ENCODE measurements at places on chromosomes 1 and 21.

- H3K27ac ChIP-seq: no peak overlapping the region
- no peaks in the 10 kb centered on the region for H3K36me3 ChIP-seq
- H3K4me1 ChIP-seq: peaks cover 6% of the 10 kb centered on the region
- H3K27me3 ChIP-seq: peaks cover 20% of the 10 kb centered on the region
Measured at GRCh38 chr1:30377230-30378002, 346.0 kb downstream of the MATN1 start.

DNA sequence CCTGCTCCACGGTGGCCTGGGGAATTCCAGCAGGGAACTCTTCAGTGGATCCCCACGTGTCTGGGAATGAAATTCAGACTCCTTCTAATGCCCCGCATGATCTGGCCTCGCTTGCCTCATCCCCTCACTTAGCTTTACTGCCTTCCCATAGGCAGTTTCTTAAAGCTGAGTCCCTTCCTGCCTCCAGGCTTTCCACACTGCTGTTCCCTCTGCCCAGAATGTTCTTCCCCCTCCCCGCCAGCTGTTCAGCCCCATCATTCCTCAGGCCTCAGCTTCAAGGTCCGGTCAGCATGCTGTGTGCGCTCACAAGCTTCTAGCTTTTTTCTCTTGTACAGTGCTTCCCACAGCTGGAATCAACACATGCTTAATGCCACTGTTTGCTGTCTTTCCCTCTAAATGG lies 54.9 kb upstream of the WASF2 start:
- H3K27me3 ChIP-seq: no peaks in the 10 kb centered on the region
- DNase-seq: no peak
- H3K4me3 ChIP-seq: no peak overlapping the region
- H3K4me1 ChIP-seq: peaks cover 47% of the 10 kb centered on the region
- H3K36me3 ChIP-seq: peaks cover 28% of the 10 kb centered on the region

DNA sequence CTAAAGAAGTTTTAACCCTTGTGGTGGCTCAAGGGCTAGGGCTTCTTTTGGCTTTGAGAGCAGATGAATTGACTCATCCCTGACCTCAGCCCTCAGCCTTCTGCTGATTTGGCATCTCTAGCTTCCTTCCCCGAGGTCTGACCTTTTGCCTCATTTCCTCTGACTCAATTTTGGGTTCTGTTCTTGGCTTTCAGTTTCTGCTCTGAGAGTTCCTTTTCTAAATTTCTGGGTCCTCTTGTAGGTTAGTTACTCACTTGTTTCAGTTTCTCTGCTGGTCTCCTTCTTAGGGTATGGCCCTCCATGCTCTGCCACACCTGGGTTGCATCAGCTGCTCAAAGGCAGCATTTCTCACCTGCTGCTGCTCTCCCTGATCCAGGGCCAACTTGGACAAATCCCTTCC lies 19.4 kb downstream of the PDE4B start:
- H3K36me3 ChIP-seq: no peaks in the 10 kb centered on the region
- no peaks in the 10 kb centered on the region for H3K27me3 ChIP-seq
- H3K4me1 ChIP-seq: peaks cover 6% of the 10 kb centered on the region
- H3K27ac ChIP-seq: peak overlapping the region; percentile 48

DNA sequence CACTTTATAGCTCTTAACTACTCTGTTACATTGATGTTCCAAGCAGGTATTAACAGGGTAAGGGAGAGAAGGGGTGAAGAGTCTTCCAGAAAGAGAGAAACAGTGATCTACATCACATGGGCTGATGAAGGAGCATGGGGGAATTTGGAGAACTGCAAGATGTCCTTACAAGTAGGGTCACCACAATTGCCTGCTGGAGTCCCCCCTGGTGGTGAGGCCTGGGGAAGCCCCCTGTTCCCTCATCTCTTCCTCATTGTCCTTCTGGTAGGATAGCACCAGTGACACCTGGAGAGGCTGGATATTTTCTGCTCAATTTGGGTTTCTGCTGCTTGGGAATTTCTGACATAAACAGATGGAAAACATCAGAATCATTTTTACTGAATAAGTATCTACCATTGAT lies 126.6 kb downstream of the RUNX1 start:
- no peaks in the 10 kb centered on the region for H3K36me3 ChIP-seq
- H3K4me3 ChIP-seq: no peak overlapping the region
- no peak for DNase-seq
- no peak overlapping the region for H3K27ac ChIP-seq
- H3K27me3 ChIP-seq: no peaks in the 10 kb centered on the region

- H3K4me3 ChIP-seq: no peak overlapping the region
- no peak overlapping the region for H3K27ac ChIP-seq
- H3K27me3 ChIP-seq: no peaks in the 10 kb centered on the region
- no peak for DNase-seq
Measured at GRCh38 chr21:28444557-28444956, 548.1 kb downstream of the LTN1 start.

- peaks cover 96% of the 10 kb centered on the region for H3K27me3 ChIP-seq
- peak; percentile 68 for DNase-seq
- peaks cover 10% of the 10 kb centered on the region for H3K4me1 ChIP-seq
- H3K27ac ChIP-seq: no peak overlapping the region
Measured at GRCh38 chr1:218164930-218165700, 120.0 kb upstream of the RRP15 start.

- no peak overlapping the region for H3K4me3 ChIP-seq
- peak overlapping the region; percentile 42 for H3K27ac ChIP-seq
- DNase-seq: no peak
- no peaks in the 10 kb centered on the region for H3K36me3 ChIP-seq
- H3K4me1 ChIP-seq: peaks cover 45% of the 10 kb centered on the region
Measured at GRCh38 chr1:201724039-201724765, 104.8 kb upstream of the IPO9 start.

DNA sequence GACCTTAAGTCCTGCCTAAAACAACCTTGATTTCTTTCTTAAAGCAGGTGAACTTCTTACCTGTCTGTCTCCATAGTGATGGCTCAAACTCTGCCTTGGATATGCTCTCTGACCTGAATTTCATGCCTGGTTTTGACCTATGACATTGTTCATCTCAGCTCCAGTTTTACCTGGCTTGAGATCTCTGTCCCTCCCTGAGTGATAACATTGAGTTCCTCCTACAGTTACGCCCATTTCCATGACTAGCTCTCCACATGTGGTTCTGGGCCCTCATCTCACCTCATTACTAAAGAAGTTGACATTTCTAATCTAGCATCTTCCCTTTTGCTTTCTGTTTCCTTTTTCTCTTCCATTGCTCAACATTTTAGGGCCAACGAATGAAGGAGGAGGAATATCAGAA lies 233.1 kb downstream of the HHIPL2 start:
- DNase-seq: no peak
- no peaks in the 10 kb centered on the region for H3K36me3 ChIP-seq
- no peak overlapping the region for H3K27ac ChIP-seq
- no peaks in the 10 kb centered on the region for H3K4me1 ChIP-seq
- no peaks in the 10 kb centered on the region for H3K27me3 ChIP-seq
- H3K4me3 ChIP-seq: no peak overlapping the region

DNA sequence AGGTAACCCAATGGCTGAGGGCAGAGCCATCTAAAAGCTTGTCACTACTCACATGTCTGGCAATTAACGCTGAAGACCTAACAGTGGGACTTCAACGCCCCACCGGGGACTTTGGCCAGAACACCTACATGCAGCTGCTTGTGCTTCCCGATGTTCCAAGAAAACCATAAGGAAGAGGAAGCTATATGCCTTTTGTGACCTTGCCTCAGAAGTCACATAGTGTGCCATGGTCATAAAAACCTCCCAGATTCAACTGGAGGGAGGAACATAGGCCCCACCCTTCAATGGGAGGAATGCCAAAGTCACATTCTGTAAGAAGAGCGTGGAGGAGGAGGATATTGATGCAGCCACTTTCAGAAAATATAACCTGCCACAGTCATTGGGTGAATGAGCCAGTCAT lies 147.8 kb upstream of the MAGI3 start:
- no peak overlapping the region for H3K27ac ChIP-seq
- H3K36me3 ChIP-seq: no peaks in the 10 kb centered on the region
- DNase-seq: no peak
- no peaks in the 10 kb centered on the region for H3K27me3 ChIP-seq
- no peak overlapping the region for H3K4me3 ChIP-seq

DNA sequence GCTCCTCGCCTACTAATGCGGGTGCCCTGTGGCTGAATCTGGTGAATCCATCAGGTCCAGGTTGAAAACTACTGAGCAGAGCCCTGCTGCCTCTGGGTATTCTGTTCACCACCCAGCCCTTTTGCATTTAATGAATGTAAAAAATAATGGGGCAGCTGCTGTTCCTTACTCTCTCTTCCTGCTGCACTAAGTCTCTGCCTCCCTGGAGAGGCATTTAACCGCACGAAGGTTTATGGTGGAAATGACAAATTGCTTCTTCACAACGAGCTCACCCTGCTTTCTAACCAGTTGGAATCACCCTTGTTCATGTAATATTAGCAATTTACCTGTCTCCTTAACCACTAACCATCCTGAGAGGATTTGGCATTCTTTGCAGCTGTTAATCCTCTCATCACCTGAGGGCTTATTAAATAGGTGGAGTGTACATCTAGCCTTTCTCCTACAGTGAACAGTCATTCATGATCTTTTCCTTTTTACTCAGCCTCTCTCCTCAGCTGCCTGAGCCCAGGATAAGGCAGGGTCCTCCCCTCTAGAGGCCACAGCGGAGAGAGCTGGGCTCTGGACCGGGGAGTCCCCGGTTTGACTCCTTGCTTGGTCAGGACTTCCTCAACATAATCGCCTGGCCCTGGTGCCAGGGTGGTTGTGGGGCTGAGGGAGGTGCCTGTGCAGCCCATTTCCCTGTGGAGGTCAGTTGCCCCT lies 97.6 kb downstream of the NOS1AP start:
- DNase-seq: no peak
- no peak overlapping the region for H3K4me3 ChIP-seq
- no peaks in the 10 kb centered on the region for H3K27me3 ChIP-seq
- no peaks in the 10 kb centered on the region for H3K4me1 ChIP-seq
- H3K27ac ChIP-seq: no peak overlapping the region
- no peaks in the 10 kb centered on the region for H3K36me3 ChIP-seq

DNA sequence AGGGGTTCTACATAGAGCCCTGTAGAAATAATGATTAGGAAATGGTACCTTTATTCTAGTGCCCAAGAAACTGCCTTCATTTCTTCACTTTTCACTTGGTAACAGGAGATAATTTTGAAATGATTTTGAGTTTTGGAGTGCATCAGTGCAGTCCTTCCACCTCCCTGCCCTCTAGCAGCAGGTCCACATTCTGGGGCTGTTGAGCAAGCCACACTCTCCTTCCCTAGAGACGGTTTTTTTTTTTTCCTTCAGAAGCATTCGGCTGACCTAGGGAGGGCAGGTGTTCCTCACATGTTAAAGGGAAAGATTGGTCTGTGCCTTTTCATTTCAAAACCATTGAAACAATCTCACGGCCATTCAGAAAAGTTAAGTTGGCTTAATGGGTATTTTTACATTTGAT lies 39.8 kb downstream of the SLC37A1 start:
- peak; percentile 3 for DNase-seq
- no peaks in the 10 kb centered on the region for H3K27me3 ChIP-seq
- H3K4me1 ChIP-seq: no peaks in the 10 kb centered on the region
- H3K36me3 ChIP-seq: peaks cover 37% of the 10 kb centered on the region
- no peak overlapping the region for H3K4me3 ChIP-seq

GRCh38 chr1:27299385-27300271 lies 22.3 kb upstream of the TMEM222 start:
- H3K27me3 ChIP-seq: no peaks in the 10 kb centered on the region
- H3K4me3 ChIP-seq: no peak overlapping the region
- H3K36me3 ChIP-seq: peaks cover 54% of the 10 kb centered on the region
- H3K27ac ChIP-seq: peak overlapping the region; percentile 78
- DNase-seq: no peak

DNA sequence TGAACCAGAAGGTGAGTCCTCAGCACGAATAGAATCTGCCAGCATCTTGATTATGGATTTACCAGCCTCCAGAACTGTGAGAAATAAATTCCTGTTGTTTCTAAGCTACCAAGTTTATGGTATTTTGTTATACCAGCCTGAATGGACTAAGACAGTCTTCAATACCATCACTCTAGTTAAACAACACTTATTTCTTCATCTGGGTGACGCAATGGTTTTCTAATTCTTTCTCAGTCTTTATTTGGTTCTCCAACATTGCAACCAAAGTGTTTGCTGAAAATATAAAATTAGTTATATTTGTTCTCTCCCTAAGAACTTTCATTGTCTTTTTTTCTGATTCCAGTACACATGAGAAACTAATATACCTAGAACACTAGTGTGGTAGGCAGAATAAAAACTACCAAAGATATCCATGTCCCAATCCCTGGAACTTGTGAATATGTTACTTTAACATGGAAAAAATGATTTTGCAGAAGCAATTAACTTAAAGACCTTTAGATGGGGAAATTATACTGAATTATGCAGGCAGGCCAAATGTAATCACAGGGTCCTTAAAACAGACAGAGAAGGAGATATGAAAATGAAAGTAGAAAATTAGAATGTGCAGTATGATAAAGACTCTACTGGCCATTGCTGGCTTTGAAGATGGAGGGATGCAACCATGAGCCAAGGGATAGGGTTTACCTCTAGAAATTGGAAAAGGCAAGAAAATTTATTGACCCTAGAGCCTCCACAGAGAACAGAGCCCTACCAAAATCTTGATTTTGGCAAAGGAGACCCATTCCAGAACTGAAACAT lies 1115.1 kb downstream of the PLA2G4A start:
- DNase-seq: no peak
- H3K36me3 ChIP-seq: no peaks in the 10 kb centered on the region
- no peak overlapping the region for H3K4me3 ChIP-seq

DNA sequence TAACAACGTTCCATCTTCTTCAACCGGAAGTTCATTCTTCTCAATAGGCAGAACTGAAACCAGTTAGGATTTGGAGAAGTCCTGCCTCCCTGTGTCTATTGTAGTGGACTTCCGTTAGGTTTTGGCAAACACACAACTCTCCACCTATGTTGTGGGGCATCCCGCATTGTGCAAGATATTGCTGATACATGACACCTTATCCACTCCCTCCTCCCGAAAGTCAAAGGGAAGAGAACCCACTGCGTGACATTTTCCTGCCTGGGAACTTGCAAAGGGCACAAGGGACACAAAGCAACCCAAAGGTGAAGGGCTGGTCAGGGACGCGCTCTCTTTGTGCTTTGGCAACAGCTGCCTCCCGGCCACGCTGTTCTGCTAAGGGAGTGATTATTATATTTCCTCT lies 164.8 kb downstream of the TPR start:
- H3K4me3 ChIP-seq: no peak overlapping the region
- H3K27me3 ChIP-seq: no peaks in the 10 kb centered on the region
- DNase-seq: no peak
- no peaks in the 10 kb centered on the region for H3K4me1 ChIP-seq
- H3K36me3 ChIP-seq: no peaks in the 10 kb centered on the region

DNA sequence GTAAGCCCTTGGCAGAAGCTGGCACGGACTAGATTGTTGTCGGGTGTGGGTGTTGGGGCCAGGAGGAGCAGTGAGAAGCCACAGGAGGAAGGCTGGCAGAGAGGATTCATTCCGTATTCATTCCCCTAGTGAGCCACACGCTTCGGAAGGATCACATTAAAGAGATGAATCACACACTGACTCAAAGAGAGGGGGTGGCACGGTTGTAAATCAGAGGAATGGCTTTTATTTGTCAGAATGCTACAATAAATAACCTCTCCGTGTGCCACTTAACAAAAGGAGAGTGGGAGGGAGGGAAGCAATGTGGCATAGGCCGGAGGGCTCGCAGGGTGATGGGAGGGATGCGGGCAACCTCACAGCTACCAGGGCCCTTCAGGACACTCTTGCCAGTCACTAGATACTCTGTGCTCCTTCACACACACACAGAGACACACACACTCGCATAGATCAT lies 135.5 kb downstream of the HIVEP3 start:
- H3K4me3 ChIP-seq: no peak overlapping the region
- H3K27ac ChIP-seq: no peak overlapping the region
- H3K36me3 ChIP-seq: no peaks in the 10 kb centered on the region
